ENCODE measurements at places on chromosomes 7 and 10.

DNA sequence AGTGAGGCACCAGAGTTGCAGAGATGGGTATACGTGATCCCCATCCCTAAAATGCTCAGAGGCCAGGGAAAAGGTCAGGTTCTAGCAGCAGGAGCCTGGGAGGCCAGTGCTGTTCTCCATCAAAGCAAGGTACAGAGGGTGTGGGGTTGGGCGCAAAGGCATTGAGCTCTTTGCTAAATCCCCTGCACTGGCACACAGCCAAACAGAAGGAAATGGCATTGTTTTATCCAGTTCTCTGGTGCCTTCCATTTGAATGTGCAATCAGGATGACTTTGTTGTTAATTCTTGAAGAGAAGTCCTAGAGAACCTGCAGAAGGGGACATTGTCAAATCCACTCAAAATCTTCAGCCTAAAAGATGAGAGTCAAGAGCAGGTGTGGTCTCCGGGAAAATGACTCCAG lies 111.3 kb upstream of the CHST15 start:
- no peaks in the 10 kb centered on the region for H3K36me3 ChIP-seq
- H3K27ac ChIP-seq: no peak overlapping the region
- H3K27me3 ChIP-seq: no peaks in the 10 kb centered on the region
- H3K4me3 ChIP-seq: no peak overlapping the region

DNA sequence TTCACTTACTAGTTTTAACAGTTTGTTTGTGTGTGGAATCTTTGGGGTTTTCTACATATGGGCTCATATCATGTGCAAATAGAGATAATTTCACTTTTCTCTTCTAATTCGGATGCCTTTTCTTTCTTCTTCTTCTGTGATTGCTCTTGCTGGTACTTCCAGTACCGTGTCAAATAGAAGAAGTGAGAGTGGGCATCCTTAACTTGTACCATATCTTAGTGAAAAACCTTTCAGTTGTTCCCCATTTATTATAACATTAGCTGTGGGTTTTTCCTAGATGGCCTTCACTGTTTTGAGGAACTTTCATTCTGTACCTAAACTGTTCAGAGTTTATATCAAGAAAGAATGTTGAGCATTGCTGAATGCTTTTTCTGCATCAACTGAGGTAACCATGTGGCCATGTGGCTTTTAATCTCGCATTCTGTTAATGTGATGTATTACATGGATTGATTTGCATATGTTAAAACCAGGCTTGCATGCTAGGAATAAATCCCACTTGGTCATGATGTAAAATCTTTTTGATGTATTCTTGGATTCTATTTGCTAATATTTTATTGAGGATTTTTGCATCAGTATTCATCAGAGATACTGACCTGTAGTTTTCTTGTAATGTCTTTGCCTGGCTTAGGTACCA lies 78.7 kb downstream of the FAM107B start:
- no peak overlapping the region for H3K27ac ChIP-seq
- H3K36me3 ChIP-seq: no peaks in the 10 kb centered on the region
- H3K4me1 ChIP-seq: no peaks in the 10 kb centered on the region
- H3K4me3 ChIP-seq: no peak overlapping the region
- H3K27me3 ChIP-seq: peaks cover 3% of the 10 kb centered on the region
- no peak for DNase-seq

GRCh38 chr10:133134411-133135115 lies 25.5 kb upstream of the KNDC1 start:
- H3K27ac ChIP-seq: no peak overlapping the region
- H3K4me3 ChIP-seq: no peak overlapping the region
- no peaks in the 10 kb centered on the region for H3K27me3 ChIP-seq
- no peaks in the 10 kb centered on the region for H3K4me1 ChIP-seq
- H3K36me3 ChIP-seq: no peaks in the 10 kb centered on the region

DNA sequence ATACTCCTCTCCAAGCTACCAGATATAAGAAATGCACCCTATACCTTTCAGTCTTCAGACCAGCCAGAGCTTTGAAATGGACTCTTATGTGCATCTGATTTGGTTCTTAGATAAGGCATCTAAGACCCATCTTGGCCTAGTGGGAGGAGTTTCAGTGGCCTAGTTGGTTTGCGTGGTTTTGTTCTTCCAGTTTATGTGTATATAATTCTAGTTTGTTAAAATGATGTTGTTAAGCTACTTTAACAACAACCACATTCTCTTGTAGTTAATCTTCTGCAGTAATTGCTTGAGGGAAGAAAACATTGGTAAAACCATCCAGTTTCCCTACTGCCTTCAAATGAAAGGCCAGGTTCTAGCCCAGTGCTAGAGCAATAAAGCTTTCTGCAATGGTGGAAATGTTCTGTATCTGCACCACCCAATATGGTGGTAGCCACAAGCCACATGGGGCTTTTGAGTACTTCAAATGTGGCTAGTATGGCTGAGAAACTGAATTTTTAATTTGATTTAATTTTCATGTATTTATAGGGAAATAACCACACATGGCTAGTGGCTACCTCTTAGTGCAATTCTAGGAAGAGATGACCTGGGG lies 66.3 kb downstream of the KLHDC10 start:
- H3K27ac ChIP-seq: no peak overlapping the region
- H3K4me3 ChIP-seq: no peak overlapping the region
- no peak for DNase-seq
- H3K4me1 ChIP-seq: no peaks in the 10 kb centered on the region
- no peaks in the 10 kb centered on the region for H3K27me3 ChIP-seq
- peaks cover 58% of the 10 kb centered on the region for H3K36me3 ChIP-seq

DNA sequence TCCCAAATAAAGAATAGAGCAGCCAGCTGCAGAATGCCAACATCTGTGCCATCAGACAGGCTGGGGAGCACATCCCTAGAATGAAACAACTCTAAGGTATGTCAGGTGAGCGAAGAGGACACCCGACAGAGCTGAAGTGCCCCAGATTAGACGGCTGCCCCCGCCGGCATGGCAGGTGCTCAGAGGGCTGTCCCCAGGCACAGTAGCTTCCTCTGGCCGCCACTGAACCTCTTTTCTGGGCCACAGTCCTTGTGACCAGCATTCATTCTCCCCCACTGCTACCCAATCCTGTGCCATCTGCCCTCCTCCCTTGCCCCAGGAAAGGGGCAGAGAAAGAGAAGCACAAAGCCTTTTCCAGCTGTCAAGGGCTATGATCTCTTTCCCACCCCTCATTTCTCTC lies 41.7 kb downstream of the RGS10 start:
- H3K36me3 ChIP-seq: no peaks in the 10 kb centered on the region
- H3K27ac ChIP-seq: no peak overlapping the region
- no peak overlapping the region for H3K4me3 ChIP-seq

GRCh38 chr7:124032369-124033094 lies at the start of gene TMEM229A:
TSS of gene TMEM229A (minus strand) at chr7:124033067. CDS start at chr7:124033003, 64 bp downstream.
- H3K4me1 ChIP-seq: peaks cover 4% of the 10 kb centered on the region
- no peaks in the 10 kb centered on the region for H3K27me3 ChIP-seq
- DNase-seq: peak; percentile 23
- no peak within 1 kb of the TSS for H3K27ac ChIP-seq
- no peaks in the 10 kb centered on the region for H3K36me3 ChIP-seq
- peak within 1 kb of the TSS; percentile 68 for H3K4me3 ChIP-seq

DNA sequence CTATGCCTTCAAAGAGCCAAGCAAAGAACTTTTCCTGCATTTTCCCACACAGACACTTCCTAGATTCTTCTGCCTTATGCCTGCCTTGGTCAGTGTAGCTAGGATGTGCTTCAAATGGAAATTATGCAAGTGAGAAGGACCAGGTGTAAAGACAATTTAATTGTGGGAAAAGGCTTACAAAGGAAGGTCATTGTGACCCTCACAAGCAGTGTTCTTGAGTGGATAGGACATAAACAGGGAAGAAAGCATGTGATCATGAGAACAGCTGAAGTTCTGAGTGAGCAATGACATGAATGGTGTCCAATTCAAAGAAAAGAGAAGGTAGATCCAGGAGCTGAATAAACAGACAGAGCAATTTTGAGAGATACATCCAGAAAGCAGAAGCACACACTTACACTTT lies 1.3 kb upstream of the PIP start:
- peaks cover 4% of the 10 kb centered on the region for H3K27me3 ChIP-seq
- H3K4me3 ChIP-seq: no peak overlapping the region
- DNase-seq: no peak

DNA sequence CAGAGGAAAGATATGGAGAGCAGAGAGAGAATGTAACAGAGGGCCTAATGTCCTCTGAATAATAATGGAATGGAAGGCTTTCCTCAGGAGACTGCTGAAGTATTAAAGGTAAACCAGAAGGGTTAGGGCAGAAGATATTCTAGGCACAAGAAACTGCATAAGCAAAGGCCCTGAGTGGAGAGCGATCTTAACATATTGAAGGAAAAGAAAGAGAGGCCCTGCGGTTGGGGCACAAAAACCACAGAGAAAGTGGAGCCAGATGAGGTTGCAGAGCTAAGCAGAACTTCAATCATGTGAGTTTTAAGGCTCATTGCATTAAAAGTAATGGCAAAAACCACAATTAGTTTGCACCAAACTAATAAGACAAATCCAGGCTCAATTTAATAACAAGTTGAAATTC lies 115.8 kb upstream of the VSTM2A start:
- no peaks in the 10 kb centered on the region for H3K4me1 ChIP-seq
- H3K27me3 ChIP-seq: no peaks in the 10 kb centered on the region
- no peak for DNase-seq
- H3K27ac ChIP-seq: no peak overlapping the region
- H3K4me3 ChIP-seq: no peak overlapping the region
- no peaks in the 10 kb centered on the region for H3K36me3 ChIP-seq

GRCh38 chr10:81065474-81065873 lies 527.8 kb downstream of the SH2D4B start:
- H3K36me3 ChIP-seq: no peaks in the 10 kb centered on the region
- no peaks in the 10 kb centered on the region for H3K4me1 ChIP-seq
- no peak for DNase-seq

DNA sequence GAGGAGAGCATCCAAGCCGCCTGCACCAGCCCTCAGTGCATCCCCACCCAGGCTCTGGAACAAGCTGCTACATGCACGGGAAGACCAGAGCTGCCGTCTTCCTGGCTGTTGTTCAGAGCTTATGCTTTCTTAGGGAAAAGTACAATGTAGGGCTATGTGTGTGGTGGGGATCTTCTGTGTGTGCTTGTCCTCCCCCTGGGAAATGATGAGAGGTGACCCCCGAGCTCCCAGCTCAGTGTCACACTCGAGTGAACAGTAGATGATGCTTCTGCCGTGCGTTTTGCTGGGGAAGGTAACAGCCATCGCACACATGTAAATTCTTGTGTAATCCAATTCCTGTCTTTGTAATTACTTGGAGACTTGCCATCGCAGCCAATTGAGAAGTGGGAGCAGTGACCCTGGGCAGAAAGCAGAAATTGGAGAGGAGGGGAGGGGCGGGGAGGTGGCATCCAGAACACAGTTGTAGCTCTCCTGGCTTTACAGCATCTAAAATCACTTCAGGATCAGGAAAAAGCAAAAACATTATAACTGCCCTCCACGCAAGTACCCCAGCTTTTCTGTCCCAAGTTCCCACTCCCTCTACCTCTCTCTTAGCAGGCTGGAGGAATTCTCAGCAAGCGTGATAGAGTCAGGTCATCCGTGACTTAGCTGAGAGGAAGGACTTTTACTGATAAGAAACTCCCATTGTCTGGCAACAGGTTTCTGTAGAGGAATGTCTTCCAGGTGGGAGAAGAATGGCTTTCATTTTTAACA lies 149.6 kb downstream of the TCF7L2 start:
- H3K4me3 ChIP-seq: no peak overlapping the region
- no peak overlapping the region for H3K27ac ChIP-seq
- no peaks in the 10 kb centered on the region for H3K36me3 ChIP-seq
- H3K4me1 ChIP-seq: no peaks in the 10 kb centered on the region
- no peak for DNase-seq

DNA sequence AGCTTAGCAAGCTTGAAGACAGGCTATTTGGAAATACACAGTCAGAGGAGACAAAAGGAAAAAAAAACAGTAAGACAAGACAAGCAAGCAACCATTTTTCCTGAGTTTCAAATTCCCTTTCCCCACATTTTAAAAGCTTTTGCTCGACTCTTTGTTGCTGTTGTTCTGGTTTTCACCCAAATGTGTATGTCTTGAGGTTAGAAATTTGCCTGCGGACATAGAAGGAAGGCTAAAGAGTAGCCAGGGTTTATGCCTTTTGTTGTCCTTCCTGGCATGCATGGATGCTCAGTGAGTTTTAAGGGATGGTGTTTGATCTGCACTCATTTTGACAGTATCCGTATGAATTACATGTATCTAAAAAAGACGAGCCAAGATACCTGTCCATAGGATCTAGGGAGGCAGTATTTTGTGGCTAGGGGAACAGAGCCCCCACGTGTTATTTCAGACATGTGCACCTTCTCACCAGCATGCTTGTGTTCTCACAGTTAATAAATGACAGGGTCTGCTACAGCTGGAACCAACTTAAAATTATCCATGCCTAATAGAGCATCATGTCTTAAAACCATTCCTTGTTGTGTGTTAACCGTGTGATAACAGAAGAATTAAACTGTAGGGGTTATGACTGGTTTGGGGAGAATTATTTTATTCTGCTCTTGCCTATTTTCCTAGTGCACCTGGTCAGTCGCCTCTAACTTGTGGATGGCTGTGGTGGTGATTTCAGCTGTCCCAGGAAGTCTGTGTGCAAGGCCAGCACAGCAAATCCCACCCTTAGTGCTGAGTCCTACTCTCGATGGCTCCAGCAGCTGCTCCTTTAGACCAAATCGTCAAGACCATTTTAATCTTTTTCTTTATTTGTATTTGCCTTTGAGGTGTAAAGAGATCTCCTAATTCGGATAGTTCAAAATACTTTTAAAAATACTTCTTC lies 9.1 kb downstream of the WIPF3 start:
- H3K27me3 ChIP-seq: no peaks in the 10 kb centered on the region
- no peaks in the 10 kb centered on the region for H3K36me3 ChIP-seq
- H3K4me1 ChIP-seq: peaks cover 10% of the 10 kb centered on the region
- no peak overlapping the region for H3K4me3 ChIP-seq
- DNase-seq: no peak

GRCh38 chr7:2969398-2970306 lies 74.0 kb downstream of the CARD11 start:
- no peaks in the 10 kb centered on the region for H3K27me3 ChIP-seq
- DNase-seq: no peak
- H3K4me3 ChIP-seq: no peak overlapping the region
- H3K36me3 ChIP-seq: no peaks in the 10 kb centered on the region
- H3K27ac ChIP-seq: no peak overlapping the region

- H3K27me3 ChIP-seq: peaks cover 25% of the 10 kb centered on the region
- peak within 1 kb of the TSS; percentile 71 for H3K27ac ChIP-seq
- H3K4me1 ChIP-seq: peaks cover 7% of the 10 kb centered on the region
- H3K4me3 ChIP-seq: peak within 1 kb of the TSS; percentile 79
- no peaks in the 10 kb centered on the region for H3K36me3 ChIP-seq
- DNase-seq: peak; percentile 19
Observed at GRCh38 chr7:141073641-141074161, at the start of gene TMEM178B. TSS of gene TMEM178B (plus strand) at chr7:141074064.

DNA sequence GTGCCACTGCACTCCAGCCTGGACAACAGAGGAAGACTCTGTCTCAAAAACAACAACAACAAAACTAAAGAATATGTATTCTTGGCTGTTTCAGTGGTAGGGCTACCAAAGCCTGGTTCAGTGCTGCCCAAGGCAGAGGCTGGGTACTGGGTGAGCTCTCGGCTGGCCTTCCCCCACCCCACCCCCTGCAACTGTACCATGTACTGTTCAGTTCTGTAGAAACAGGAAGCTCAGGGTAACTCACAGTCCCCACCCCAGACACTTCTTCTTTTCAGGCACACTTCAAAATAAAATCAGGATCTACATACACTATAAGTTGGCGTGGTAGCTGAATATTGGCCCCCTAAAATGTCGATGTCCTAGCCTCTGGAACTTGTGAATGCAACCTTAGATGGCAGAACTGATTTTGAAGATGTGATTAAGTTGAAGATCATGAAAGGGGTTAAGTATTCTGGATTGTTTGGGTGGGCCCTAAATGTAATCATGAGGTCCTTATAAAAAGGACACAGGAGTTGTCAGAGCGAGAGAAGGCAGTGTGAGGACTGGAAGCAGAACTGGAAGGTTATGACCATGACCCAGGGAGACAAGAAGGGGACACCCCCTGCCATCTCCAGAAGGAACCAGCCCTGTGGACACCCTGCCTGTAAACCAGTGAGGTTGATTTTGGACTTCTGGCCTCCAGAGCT lies 31.2 kb downstream of the TBXAS1 start:
- no peak overlapping the region for H3K27ac ChIP-seq
- no peaks in the 10 kb centered on the region for H3K27me3 ChIP-seq
- no peaks in the 10 kb centered on the region for H3K36me3 ChIP-seq
- no peaks in the 10 kb centered on the region for H3K4me1 ChIP-seq
